ENCODE measurements at places on chromosomes 16 and 17. TPM values are rescaled to one million over a fixed set of nuclear protein-coding genes. Genes with fewer than 3 reads are reported as not detected.

Gene KRTAP2-2
- total RNA-seq = not detected

Gene KRT32
- not detected for total RNA-seq

Gene TBC1D3C
- not detected for total RNA-seq

Gene ANKRD40CL
- not detected for total RNA-seq

Data from subcutaneous preadipocyte (primary cell).